ENCODE measurements at places on chromosomes 2 and 18. TPM values are rescaled to one million over a fixed set of nuclear protein-coding genes. Genes with fewer than 3 reads are reported as not detected.

MAB21L4 gene
- total RNA-seq, result 19.3 TPM

GNLY gene
- total RNA-seq, result 0.68 TPM

PCARE gene
- not detected for total RNA-seq

SERPINB5 gene
- not detected for total RNA-seq

GCKR gene
- 142 TPM for total RNA-seq

DSC3 gene
- total RNA-seq, result 0.03 TPM

PIEZO2 gene
- 7.3 TPM for total RNA-seq

FOXI3 gene
- total RNA-seq, result not detected

LYPD6 gene
- total RNA-seq, result 0.25 TPM

ALK gene
- total RNA-seq, result not detected

DNA sequence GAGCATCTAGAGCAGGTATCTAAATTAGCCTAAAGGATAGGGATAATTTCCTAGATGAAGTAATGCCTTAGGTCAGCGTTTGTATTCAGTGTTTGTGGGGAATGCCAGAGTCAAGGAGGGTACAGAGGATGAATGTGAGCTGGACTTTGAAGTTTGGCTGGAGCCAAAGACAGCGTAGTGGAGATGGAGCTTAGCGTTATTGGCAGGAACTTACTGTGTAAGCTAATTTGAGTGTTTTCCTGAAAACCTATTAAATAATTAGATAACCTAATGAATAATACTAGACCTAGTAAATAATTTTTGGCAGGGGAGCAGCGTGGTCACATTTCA is 4.2 kb downstream of the RNF138 start:
- DNase-seq, result peak; percentile 59

GRCh38 chr2:112662704-112663103 is 17.0 kb downstream of the SLC20A1 start:
- no peak for DNase-seq

GRCh38 chr2:72993933-72994280 is 76.6 kb downstream of the EMX1 start:
- DNase-seq, result no peak

DNA sequence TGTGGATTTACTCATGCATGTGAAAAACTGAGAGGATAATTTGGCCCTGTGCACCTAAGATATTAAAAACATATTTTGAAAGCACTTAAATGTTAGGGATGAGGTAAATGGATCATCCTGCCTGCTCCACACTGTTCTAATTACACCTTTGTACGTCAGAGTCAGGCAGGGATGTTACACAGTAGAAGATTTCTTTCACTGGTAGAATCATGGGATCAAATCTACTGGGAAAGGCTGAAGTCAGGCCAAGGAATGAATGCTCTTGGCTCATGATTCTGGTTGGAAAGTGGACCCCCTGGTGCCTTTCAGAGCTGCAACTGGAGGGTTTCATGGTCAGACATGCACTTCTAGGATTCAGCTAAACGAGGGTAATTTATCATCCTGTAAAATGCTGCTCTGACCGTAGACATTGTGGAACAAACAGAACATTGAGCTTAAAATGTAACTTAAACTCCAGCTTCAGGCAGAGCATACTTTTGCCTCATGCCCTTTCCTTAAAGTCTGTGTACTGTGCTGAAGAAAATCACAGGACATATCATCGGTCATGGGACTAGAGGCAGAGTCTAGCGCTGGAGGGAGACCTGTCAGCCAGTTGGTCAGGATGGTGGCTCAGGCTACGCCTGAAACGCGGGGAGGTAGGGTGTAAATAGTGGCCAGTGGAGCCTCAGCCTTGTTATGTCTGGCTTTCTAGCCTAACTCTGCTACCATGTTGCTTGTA is 4.9 kb downstream of the KCNE4 start:
- DNase-seq, result no peak

- DNase-seq, result no peak
These were observed 79.2 kb upstream of the PID1 start for GRCh38 chr2:229350117-229350805.

DNA sequence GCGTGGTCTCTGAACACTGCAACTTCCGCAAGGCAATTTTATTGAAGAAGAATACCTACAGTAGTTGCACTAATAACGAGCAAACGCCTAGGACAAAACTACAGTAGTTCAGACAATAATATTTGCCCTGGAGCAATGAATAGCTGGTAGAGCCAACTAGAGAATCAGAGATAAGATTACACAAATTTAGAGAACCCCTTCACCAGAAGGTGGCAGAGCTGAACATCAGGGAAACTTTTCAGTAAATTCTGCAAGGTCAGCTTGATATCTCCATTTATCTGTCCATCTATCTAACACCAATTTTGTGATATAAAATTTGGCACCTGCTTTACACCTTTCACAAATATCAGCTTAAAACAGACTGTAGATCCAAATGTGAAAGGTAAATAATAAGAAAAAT is 43.8 kb downstream of the CDH19 start:
- DNase-seq, result no peak

GRCh38 chr2:240806006-240806405 is 14.0 kb downstream of the KIF1A start:
- no peak for DNase-seq

- DNase-seq, result no peak
These were observed 540.9 kb downstream of the RNF144A start for GRCh38 chr2:7458066-7458465.

DNA sequence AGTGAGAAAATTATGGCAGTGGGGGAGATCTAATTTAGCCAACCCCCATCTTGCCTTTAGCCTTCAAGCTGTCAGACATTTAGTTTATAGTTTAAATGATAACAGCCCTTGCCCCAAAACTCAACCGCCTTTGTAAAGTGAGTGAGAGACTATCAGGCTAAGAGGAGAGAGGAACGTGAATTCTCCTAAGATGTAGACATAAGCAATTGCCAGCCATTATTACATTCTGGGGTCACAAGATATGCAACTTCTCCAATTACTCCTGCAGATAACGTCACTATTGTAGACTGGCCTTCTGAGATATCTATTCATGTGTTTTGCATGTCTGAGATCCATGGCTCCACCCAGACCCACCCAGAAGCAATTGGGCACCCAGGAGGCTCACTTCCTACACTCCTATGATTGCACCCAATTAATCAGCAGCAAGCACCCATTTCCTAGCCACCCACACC is 307.3 kb downstream of the NBAS start:
- no peak for DNase-seq

DNA sequence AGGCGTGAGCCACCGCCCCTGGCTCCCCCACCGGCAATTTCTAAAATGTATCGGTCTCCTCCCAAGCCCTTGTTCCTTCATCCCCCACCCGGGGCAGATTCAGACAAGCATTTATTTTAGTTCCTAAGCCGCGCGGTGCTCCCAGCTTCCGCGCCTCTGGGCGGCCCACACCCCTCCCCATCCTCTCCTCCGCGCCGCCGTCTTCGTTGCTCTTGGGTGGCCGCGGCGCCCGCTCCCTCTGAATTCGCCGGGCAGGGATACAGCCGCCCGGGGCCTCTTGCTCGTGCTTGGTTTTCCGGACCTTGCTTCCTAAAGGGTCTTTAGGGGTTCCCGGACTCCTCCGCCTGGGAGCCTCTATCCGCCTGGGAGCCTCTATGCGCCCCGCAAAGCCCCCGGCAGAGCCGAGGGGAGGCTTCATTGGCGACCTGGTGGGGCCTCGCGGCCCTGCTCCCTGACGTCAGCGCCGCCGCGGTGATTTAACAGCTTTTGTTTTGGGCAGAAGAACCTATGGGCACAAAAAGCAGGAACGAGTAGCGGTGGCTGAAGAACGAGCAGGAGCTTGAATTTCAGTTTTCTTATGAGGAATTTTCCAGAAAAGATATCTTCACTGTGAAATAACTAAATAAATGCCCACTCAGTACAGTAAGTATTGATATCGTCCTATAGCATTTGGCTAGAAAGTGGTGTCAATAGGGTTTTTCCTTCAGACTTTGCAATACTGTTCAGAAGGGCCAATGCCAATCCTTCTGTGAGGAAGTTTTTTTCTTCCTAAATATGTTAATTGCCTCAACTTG is 37.3 kb downstream of the PRKRA start:
- peak; percentile 64 for DNase-seq

- peak; percentile 54 for DNase-seq
These were observed 79.4 kb upstream of the MAP4K3 start for GRCh38 chr2:39516347-39517101.

DNA sequence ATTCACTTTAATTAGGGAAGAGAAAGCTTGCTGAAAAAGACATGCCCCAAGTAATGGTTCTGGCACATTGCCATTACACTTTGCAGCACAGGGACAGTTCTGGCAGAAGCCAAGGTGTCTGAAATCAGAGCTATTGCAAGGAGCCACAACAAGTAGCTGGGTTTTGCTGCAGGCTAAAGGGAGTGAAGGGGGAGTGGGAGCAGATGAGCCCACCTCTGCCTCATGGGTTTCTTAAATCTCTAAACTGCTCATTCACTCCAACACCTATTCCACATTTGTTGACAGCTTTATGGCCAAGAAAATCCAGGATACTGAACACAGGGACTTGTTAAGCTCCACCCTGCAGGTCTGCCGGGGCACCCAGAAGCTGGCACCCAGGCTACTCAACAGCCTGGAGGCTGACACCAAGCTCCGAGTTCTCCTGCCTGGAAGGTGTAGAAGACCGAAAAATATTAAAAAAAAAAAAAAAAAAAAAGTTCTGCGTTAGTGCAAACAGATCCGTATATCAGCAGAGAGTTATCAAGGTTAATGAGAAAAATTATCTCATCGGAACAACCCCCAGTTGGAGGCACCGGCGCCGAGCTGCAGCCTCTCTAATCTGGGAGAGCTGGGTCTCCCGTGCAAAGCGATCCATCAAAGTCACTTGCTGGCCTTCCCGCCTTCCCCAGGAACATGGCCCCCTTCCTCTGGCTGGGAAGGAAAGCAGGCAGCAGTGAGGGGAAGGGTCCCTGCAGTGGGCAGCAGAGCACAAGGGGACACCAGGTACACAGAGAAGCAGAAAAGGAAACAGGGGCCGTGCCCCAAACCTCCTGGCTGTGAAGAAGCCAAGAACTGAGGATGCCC is 123.7 kb downstream of the HNMT start:
- no peak for DNase-seq

DNA sequence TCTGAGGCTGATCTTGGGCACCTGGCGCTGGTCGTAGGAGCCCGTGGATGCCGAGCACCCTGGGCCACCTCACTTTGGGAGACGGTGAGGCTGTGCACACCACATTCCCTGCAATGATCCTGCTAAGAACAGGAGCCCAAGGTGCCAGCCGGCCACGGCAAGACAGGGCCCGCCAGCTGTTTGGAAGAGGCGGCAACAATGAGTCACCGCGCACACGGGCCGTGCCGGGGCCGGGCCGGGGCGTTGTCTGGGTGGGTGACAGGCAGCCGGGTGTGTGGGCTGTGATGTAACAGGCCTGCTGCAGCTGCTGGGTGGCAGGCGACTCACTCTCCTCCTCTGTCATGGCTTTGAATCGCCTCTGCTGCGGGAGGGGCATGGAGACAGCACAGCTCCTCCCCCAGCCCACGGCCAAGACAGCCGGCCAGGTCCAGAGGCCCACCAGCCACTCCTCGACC is 49.7 kb upstream of the ODC1 start:
- DNase-seq, result no peak

GRCh38 chr2:5725794-5726463 is 33.7 kb downstream of the SOX11 start:
- no peak for DNase-seq

Measured in left lobe of liver (tissue), 2 donors.